ENCODE measurements at places on chromosomes 16 and 17.

GRCh38 chr16:15672514-15673167 is 22.6 kb downstream of the NDE1 start:
- peak; percentile 95 for DNase-seq

DNA sequence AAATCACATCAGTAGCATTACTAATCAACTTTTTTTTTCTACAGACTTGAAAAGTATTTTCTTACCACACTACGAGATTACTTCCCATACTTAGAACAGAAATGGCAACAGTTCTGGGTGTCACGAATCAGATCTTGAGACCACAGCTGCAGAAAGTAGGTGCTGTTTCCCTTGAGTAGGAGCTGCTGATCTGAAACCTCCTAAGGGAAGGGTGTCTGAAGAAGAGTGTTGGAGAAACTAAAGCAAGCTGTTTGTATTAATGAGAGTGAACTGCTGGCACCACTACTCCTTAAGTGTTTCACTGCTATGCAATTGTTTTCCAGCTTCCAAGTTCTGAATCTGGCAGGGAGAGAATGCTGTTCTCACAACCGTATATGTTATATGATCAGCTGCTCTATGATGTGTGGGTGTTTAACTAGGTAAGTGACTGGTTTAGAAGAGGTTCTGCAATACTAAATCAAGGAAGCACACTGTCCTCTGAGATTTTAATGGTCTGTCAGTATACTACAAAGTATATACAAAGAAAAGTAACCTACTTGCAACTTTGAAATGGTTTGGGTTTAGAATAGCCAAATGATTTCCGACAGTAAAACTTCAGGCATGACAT is 3.3 kb downstream of the ZNF652 start:
- DNase-seq, result no peak

DNA sequence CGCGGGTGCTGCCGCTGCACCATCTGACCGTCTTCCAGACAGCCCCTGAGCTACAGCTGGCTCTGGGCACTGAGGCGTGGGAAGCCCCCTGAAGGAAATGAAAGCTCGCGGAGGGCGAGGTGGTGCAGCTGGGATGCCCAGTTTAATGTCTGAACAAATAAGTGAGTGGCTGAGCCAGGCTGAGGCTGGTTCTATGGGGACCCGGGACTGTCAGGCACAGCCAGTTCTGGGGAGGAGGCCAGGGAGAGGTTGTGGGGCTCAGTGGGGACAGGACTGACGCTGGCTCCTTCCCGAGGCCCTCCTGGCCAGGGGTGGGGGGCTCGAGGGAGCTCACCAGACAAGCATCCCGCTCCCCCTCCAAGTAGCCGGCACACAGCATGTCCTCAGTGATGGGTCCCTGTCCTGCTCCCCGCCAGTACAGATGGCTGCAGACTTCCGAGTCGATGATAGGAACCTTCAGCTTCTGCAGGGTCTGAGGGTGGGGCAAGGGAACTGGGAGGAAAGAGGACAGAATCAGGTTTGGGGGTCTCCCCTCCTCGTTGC is 4.4 kb downstream of the PRSS22 start:
- no peak for DNase-seq

GRCh38 chr17:3979290-3979611 is 15.0 kb upstream of the ATP2A3 start:
- no peak for DNase-seq

DNA sequence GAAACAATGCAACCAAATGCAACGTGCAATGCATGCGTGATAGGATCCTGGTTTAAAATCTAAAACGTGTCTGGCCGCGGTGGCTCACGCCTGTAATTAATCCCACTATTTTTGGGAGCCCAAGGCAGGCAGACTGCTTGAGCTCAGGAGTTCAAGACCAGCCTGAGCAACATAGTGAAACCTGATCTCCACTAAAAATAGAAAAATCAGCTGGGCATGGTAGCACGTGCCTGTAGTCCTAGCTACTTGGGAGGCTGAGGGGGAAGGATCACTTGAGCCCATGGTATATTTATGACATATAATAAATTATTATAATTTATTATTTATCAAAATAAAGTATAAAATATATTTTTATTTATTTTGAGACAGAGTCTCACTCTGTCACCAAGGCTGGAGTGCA is 241.8 kb downstream of the PARN start:
- no peak for DNase-seq

GRCh38 chr16:31128711-31129567 is 6.6 kb downstream of the PRSS8 start:
- no peak for DNase-seq

DNA sequence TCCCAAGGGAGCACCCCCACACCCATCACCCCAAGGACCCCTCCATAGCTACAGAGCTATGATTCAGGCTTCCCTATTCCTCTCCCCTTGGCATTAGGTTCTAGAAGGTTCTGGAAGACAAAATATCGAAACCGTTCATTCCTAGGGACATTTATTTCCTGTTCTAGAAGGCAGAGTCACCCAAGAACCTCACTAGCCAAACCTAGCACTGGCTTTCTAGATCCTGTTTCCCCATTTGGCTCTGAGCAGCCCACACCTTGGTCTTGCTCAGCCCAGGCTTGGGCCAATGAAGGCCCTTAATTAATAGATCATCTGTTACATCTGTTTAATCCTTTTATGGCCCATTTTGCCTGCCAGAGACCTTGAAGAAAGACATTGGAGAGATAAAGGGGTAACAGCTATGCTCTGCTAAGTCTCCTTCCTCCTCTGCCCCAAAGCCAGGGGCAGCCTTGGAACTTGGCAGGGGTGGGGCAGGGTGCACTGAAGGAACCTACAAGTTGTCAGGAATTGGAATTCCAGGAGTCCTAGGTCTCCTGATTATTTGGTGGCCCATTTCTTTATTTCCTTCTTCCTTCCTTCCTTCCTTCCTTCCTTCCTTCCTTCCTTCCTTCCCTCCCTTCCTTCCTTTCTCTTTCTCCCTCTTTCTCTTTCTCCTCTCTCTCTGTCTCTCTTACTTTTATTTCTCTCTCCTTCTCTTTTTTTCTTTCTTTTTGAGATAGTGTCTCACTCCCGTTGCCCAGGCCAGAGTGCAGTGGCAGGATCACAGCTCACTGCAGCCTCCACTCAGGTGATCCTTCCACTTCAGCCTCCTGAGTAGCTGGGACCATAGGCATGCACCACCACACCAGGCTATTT is 8.7 kb upstream of the FZD2 start:
- no peak for DNase-seq

- DNase-seq, result no peak
Observed at GRCh38 chr17:42167807-42168206, 13.0 kb upstream of the RAB5C start.
